ENCODE measurements at places on chromosomes 3 and 15.

DNA sequence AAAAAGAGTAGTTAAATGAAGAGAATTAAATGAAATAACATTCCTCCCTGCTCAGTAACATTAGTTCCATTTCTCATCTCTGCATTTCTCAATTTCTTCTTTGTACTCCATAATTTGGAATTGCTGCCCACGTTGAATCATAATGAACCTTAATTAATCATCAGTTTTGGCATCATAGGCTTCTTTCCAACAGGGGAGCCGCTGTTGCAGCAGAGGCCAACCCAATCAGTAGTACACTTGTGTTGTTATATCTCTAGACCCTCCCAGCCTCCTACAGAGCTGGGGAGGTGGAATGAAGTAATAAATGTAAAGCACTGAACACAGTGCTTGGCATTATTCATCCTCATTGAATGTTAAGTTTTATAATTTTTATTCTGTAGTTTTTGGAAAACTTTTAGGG lies 240.7 kb downstream of the CHST2 start:
- no peak for DNase-seq

DNA sequence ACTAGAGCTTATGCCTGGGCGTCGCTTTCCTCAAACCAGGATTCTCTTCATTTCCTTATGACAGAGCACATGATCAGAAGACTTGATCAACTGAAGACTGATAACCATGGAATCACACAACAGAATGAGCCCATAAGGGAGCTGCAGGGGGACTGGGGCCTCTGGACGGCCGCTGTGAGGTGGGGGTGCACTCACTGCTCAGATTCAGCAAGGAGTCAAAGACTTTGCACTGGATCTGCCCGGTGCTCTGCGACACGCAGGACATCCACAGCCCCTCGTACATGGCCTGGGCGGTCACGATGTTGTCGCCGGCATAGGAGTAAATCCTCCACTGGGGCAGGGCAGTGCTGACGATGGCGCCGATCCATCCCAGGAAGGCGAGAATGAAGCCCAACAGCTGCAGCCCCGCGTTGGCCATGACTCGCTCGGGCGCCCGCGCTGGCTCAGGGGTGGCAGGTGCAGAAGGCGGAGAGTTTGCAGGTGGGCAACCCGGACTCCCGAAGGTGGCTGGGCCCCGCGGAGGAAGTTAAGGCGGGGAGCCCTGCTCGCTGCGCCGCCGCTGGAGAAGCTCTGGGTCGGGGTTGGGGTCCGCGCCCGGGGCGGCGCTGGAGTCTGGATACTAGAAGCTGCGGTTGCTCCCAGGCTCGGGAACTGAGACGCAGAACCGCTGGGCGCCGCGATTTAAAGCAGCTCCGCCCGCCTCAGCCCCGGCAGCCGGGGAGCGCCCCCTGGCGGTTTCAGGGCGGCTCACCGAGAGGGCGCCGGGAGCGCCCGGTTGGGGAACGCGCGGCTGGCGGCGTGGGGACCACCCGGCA lies at the start of gene CLDN1:
TSS of gene CLDN1 (minus strand) at position 658 of the 815 bp plus-strand sequence. CDS start at position 418, 240 bp downstream.
- DNase-seq: peak; percentile 28

DNA sequence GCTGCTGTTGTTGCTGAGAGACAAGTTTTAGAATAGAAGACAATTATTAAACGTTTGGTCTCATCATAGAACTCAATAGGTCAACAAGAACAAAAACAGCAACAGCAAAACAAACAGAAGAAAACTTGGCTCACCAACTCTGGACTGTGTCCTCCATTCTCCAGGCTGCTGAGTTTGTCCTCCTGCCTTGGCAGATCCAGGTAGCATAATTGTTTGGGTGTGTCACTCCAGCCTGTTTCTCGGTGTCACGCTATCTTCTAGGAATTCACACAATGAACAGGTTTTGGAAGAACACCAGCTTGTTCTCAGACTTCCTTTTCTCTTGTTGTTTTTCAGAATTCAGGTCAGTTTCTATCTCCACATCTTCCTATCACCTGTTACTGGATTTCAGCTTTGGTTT lies 34.7 kb downstream of the ARRDC4 start:
- DNase-seq: no peak

GRCh38 chr3:76264911-76265310 lies 479.6 kb upstream of the ZNF717 start:
- DNase-seq: no peak

- no peak for DNase-seq
These were observed 92.4 kb downstream of the OXNAD1 start for GRCh38 chr3:16357186-16358121.

DNA sequence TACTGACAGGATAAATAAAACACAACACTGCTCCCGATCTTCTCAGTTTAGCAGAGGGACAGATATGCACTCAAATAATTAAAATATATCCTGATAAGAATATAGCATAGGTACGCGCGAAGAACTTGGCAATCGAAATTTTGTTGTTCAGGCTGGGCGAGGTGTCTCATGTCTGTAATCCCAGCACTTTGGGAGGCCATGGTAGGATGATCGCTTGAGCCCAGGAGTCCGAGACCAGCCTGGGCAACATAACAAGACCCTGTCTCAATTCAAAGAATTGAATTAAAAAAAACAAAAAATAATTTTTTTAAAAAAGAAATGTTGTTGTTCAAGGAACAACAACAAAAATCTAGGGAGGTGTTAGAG lies 7.6 kb downstream of the B2M start:
- DNase-seq: no peak

- no peak for DNase-seq
These were observed 15.7 kb upstream of the RBP1 start for GRCh38 chr3:139555249-139555648.

Data from fibroblast of skin of left biceps (primary cell).